ENCODE measurements at places on chromosomes 7 and 10.

- no peak for DNase-seq
Observed at GRCh38 chr10:131636841-131637724, 263.7 kb upstream of the PPP2R2D start.

DNA sequence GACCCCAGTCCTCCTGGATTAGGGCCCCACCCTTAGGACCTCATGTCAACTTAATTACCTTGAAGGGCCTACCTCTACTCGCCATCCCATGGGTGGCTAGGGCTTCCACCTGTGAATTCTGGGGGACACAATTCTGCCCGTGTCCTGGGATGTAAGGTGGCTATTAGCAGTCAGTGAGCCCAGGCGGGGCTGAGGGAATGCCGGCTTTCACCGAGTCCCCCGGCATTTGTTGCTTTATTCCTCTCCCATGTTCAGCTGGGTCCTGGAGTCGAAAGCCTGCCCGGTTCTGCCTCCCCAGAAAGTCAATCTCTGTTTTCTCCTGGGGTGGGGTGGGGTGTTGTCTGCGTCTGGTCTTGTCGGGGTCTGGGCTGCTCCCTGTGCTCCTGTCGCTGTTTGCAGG lies 125.6 kb downstream of the GLRX3 start:
- DNase-seq = no peak

- DNase-seq = no peak
Observed at GRCh38 chr7:134552105-134552504, 3.2 kb downstream of the AKR1B15 start.

DNA sequence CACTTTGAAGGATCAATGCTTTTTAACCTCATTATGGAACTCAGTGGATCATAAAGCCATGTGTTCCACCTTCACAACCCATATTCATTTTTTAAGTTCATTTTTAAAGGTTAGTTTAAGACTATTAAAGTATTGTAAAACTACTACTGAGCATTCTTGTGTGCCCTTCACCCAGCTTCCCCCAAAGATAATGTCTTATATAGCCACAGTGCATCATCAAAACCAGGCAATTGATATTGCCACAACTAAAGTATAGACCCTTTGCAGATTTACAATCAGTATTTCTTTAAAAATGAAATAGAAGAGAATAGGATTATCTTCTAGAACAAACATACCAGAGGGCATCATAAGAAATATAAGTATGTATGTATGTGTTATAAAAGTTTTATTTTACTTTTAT lies 597.1 kb downstream of the CCSER2 start:
- no peak for DNase-seq

DNA sequence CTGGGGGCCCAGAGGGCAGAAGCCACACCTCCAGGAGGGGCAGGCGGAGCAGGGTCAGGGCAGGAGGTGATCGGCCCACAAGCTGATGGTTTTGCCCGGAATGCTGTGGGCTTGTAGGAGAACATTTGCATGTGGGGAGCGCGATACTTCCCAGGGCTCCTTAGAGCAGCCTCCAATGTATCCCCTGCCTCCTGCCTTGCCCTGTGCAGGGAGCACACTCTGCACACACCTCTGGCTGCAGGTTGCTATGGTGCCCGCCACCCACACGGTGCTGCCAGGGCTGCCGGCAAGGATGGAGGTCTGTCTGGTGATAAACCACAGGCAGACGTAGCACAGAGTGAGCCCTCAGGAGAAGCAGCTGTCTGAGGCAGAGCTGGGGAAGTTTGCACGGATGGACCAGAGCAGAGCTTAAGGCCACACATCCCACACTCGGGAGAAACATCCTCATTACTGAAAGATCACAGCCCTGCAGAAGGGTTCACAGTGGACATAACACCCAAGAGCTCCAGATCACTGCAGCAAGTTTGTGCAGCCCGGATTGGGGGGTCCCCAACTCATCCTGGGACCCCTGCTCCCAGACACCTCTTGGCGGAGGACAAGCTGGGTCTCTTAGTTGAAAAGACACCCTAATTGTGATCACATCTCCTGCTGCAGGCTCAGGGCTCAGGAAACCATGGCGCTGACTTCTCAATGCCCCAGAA lies 41.8 kb downstream of the VIPR2 start:
- no peak for DNase-seq

DNA sequence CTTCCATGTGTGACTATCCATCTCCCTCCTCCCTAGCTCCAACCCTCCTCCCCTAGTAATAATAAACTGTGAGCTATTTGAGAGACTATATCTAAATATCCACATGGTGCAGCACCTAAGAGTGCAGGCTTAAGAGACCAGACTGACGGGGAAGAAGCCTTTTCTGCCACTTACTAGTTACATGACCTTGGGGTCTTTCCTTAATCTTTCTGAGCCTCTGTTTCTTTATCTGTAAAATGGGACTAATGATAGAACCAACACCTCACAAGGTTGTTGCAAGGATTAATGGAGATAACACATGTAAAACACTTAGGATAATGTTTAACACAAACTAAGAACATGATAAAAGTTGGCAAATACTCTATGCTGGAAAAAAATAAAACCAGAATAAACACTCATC lies 37.1 kb upstream of the FBXW4 start:
- DNase-seq = no peak

- DNase-seq = no peak
Observed at GRCh38 chr10:75072727-75073126, 38.7 kb upstream of the SAMD8 start.

DNA sequence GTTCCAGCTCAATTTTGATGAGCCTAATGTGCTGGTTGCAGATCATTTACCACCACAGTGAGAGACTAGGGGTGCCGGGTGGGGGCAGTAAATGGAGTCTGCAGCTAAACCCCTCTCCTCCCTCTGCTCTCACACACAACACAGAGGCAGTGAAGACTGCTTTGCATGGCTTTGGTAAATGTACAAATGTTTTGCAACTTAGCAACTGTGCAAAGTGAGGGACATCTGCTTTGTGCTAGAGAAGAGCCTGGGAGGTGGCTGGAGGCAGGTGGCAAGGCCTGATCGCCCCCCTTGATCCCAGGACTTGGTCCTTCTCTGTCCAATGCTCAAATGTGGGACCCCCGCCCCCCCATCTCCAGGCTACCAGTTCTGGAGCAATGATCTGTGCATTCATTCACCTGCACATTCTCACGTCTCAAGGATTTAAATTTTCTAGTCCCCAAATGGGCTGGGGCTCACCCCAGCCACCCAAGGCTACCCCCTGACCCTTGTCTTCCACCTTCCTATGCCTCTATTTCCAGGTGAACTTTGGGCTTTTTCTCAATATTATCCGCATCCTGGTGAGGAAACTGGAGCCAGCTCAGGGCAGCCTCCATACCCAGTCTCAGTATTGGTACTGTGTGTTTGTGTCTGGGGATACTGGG lies 11.6 kb downstream of the GHRHR start:
- no peak for DNase-seq

All from urinary bladder (tissue), 4 donors.